ENCODE measurements at places on chromosomes 5 and 9.

- DNase-seq, result no peak
These were observed 79.8 kb downstream of the ARSB start for GRCh38 chr5:78905084-78905938.

DNA sequence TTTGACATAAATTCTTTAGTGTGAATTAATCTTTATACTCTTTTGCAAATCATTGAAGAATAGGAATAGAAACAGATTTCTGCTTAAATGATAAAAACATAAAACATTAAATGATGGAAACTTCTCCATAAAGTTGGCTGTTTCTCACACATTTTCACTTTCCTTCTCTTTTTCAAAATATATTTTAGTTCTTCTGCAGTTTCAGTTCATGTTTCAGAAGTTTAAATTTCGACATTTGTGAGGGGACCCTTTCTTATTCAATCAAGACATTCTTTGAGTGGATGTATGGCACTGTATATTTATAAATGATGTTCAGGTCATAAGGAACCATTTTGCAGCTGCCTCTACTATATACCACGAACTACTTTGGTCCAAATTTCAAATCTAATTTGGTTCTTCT lies 34.6 kb downstream of the TNFAIP8 start:
- DNase-seq, result no peak

DNA sequence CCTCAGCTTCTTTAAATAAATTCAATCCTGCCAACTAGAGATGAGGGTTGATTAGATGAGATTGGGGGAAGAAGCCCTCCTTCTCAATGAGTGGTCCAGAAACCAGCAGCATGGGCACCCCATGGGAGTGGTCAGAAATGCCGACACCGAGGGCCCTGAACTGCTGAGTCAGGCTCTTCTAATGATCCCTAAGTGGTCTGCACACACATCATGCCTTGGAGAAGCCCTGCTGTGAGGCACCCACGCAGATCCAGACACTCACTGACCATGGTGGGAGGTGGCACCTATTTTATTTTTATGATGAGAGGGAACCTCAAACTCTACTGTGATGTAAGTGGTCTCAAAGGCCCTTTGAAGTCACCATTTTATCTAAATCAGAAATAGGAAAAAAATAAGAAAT lies 72.3 kb upstream of the BOD1 start:
- no peak for DNase-seq

GRCh38 chr5:143562935-143563334 lies 159.4 kb upstream of the NR3C1 start:
- no peak for DNase-seq

- no peak for DNase-seq
These were observed 159.8 kb downstream of the SPATA31D1 start for GRCh38 chr9:82148426-82148810.

DNA sequence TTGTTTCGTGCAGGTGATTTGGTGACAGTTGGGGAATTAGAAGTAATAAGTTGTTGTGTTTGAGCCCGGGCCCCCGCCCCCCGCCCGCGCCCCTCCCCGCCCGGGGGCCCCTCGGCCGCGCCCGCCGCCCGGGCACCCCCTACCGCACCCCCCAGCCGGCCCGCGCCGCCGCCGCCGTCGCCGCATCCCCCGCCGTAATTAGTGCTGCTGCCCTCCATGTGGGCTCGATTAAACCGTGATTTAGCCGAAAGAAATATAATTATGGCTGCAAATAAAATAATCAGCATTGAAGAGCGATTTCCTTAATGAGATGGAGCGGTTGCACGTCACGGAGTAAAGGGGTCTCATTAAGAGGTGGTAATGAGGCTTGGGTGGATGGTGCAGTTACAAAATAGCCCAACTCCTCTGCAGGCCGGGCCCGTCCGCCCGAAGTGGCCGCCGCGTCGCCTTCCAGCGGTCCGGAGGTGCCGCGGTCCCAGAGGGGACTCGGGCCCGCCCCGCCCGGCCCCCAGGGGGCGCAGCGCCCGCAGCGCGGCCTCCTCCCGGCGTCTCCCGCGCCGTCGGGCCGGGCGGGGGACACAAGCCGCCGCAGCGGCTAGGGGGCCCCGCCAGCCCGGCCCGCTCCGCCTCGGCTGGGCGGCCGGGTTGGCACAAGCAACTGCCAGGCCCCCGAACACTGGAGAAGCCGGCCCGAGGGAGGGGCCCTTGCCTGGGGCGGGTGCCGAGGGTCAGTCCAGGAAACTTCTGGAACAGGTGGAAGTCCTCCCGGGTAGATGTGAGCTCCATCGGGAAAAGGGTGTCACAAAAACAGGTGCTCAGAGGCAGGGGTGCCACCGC lies 6.9 kb upstream of the OTP start:
- DNase-seq, result no peak

- DNase-seq, result no peak
These were observed 64.3 kb downstream of the KCNT1 start for GRCh38 chr9:135766251-135766650.

DNA sequence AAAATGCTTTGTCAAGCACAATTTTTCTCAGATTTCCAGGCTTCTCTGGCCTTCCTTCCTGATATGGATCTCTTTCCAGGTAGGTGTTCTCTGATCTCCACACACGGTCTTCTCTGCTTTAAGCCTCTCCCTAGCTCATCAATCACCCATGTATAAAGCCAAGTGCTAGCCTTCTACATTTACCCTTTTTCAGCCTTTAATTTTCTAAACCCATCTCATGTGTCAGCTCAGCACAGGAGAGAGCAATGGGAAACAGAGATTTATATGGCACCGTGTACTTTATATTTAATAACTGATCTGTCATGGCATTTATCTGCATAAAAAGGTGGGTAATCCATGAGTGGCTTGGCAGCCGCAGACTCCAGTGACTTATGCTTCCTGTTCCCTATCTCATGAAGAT lies 495.0 kb downstream of the RASEF start:
- DNase-seq, result no peak

GRCh38 chr9:36045610-36046009 lies 8.9 kb downstream of the RECK start:
- no peak for DNase-seq

GRCh38 chr5:21212026-21212425 lies 1224.0 kb upstream of the CDH18 start:
- no peak for DNase-seq

DNA sequence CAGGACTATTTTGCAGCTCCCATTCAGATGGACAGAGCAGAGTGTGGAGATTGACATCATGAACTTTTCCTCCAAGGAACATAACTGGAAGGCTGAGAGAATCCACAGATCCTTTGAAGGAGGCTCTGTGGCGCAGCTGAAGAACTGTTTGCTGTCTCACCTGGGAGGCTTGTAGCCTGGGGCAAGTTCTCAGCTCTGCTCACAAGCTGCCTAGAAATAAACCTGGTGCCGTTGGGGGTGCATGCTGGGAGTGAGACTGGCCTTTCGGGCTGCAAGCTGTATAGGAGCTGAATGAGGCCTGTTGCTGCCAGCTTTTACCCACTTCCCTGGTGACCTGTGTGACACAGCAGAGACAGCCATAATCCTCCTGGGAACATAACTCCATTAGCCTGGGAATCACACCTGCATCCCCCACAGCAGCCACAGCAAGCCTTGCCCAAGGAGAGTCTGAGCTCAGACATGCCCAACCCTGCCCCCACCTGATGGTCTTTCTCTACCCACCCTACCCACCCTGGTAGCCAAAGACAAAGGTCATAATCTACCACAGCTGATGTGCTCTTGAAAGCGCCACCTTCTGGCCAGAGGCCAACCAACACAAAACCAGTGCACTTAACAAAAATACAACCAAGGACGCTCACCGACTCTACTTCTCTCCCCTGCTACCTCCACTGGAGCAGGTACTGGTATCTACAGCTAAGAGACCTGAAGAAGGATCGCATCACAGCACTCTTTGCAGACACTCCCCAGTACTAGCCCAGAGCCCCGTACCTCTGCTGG lies 205.1 kb upstream of the MRPS30 start:
- no peak for DNase-seq

GRCh38 chr5:168932400-168933189 lies 353.4 kb upstream of the PANK3 start:
- DNase-seq, result no peak
